Activated CD8-positive, alpha-beta memory T cell treated with anti-CD3 and anti-CD28 coated beads, Interleukin-2, amount 50 U/mL, for 4 hours (primary cell): ENCODE measurements at places on chromosomes 5 and 9.

GRCh38 chr5:75337366-75338021, 474 bp downstream of the HMGCR start:
- no peak for DNase-seq

DNA sequence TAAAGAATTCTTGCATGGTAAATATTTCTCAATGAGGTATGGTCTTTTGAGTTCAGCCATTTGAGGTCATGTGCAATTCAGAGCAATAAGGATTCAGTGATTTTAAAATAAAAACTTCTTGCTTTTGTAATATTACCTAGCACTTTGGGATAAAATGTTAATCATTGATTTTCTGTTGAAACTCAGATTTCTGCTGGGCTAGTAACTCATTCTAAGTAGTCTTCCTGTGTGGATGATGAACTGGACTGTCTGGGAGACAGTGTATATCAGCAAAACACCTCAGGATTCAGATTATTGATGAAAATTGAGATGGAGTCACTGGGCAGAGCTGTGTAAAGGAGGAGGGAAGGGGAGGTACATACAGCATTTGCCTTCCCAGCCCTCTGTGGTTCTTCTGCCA, 10.8 kb upstream of the PSAT1 start:
- no peak for DNase-seq

GRCh38 chr5:157454273-157454672, 5.7 kb upstream of the NIPAL4 start:
- no peak for DNase-seq

DNA sequence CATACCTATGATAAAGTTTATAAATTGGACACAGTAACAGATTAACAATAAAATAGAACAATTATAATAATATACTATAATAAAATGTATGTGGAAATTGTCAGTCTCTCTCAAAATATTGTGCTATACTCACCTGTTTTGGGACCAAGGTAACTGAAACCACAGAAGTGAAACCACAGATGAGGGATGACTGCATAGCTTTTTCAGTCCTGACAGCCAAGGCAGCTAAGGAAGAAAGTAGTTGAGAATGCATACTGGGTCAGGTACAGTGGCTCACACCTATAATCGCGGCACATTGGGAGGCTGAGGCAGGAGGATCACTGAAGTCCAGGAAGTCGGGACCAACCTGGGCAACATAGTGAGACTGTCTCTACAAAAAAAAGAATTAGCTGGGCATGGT, 8.9 kb downstream of the SRP19 start:
- DNase-seq = no peak

DNA sequence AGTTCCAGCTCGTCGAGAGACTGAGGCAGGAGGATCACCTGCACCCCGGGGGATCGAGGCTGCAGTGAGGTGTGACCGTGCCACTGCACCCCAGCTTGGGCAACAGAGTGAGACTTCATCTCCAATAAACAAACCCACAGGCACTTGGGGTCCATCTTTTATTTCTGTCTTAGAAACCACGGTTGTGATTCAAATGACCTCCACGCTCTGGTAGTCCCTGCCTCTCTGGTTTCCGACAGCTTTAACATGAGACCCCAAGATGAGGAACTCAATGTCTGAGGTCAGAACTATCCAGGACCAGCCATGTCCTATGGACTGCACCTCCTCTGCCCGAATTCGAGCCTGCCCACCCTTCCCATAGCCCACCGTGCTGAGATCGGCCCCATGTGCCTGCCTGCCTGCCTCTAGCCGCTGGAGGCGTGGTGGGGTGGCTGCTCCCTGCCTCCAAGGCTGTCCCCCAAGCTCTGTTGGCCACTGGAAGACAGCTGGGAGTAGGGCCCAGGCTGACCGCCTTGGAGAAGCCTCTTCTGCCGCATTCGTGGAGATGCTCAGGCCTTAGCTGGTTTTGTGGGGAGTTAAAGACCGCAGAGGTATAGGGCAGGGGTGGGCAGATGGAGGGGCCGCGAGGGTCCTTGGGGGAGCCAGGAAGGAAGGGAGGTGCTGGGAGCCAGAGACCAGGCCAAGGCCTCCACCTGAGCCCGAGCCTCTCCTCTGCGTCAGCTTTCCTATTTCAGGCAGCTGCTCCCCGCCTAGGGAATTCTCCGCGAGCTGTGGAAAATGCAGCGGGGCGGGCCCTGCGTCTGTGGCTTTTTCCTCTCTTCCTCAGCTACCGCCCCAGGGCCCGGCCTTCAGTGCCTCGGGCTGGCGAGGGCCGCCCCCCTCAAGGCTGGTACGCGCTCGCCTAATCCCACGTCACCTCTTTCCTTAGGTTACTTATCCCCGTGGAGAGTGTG, 6.9 kb upstream of the WDR5 start:
- DNase-seq = no peak

GRCh38 chr5:95022967-95023695, 261.8 kb downstream of the MCTP1 start:
- DNase-seq = no peak

DNA sequence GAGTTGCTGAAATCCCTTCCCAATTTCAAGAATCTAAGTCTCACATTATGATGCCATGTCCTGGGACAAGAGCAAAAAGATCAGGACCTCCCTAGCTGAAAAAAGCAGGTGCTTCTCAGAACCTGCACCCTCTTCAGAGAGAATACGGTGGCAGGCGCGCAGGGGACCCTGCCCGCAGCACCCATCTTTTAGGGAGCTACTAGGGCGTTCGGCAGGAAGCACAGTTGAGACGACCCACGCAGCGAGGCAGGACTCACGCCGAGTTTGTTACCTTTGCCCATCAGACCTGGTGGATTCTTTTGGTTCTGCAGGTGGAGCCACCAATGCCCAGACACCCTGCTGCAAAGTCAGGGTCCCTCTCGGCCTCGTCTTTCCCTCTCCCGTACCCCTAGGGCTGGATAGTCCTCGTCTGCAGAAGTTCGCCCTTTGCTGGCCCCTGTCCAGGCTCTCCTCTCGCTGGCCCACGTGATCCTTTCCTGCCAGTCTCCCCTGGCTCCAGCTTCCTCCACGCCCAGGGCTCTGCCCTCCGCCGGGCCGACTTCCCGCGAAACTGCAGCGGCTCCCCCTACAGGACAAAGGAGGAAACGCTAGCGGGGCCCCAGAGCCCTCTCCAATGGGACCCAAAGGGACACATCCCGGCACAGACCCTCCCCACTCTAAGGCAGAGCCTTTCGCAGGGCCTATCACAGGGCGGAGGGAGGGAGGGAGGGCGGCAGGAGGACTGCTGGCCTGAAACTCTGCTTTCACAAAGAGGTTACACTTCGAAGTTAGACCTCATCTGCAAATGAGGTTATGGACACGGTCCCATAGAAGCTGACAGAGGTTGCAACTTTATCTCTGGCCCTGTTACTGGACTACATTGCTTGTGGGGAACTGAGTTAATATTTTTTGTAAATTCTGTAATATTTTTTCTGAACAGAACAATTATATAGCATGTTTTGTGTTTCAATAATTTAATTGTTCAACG, 28.8 kb downstream of the TMEM174 start:
- peak; percentile 77 for DNase-seq

DNA sequence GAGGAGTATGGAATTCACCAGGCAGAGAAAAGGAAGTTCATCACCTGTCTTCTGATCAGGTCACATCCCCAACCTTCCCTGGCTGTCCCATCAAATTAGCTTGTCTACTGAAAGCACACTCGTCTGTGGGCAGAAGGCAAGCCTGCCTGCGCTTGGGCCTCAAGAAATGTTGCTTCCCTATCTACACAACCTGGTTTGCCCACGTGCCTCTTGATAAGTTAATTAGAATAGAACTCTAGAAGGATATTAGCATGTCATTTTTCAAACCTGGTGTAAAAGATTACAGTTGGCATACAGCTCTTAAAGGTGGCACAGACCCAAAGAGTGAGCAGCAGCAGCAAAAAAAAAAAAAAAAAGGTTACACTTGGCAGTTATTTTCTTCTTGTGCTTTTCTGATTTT, 5.1 kb downstream of the TTC23L start:
- DNase-seq = no peak

DNA sequence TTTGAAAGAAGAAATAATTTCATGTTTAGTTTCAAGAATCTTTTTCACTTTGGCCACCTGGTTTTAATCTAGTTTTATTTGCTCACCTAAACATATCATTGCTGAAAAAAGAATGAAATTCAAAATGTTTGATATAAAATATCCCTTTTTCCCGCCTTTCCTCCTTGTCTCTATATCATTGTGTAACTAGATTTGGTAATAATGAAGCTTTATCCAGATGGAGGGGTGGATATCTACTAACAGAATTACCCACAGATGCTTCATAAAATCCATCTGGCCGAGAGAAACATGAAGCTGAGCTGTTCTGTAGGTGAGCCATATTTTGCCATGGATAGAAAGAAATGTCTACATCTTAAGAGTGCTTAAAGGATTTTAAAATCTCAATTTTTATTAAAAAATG, 214.7 kb downstream of the ICE1 start:
- DNase-seq = no peak

DNA sequence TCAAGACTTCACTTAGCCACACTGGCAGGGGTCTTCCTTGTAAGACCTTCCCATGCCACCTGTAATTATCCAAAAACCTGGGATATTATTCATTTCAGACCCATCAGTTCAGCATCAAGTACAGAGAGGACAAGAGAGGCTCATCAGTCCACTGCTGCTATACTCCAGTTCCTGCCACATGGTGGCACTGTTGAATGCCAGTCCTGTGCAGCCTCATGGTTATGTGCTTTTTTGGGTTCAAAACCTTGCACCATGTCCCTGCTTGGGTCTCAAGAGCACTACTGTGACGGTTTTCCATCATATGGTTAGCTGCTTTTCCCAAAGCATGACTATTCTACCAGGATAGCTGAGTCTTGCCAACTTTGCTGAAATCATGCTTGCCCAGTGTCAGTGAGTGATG, 8.5 kb downstream of the PTGS1 start:
- DNase-seq = no peak

DNA sequence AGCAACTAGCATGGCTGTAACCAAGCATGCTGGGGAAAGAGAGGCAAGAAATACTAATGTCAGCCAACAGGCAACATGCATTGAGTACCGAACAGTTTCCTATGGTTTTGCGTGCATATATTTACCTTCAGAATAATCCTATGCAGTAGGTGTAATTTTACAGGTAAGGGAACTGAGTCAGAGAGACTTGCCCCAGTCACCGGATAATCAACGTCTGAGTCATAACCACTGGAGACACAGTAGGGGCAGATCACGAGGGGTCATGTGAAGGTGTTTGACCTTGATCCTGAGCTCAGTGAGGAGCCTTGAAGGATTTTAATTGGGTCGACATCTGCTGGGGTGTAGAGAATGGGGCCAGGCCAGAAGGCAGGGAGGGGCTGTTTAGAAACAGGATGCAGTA, 13.4 kb upstream of the TSC1 start:
- no peak for DNase-seq

- DNase-seq = no peak
Measured at GRCh38 chr9:127366594-127366993, 30.4 kb upstream of the SLC2A8 start.

- no peak for DNase-seq
Measured at GRCh38 chr5:153619771-153620170, 129.3 kb downstream of the GRIA1 start.

DNA sequence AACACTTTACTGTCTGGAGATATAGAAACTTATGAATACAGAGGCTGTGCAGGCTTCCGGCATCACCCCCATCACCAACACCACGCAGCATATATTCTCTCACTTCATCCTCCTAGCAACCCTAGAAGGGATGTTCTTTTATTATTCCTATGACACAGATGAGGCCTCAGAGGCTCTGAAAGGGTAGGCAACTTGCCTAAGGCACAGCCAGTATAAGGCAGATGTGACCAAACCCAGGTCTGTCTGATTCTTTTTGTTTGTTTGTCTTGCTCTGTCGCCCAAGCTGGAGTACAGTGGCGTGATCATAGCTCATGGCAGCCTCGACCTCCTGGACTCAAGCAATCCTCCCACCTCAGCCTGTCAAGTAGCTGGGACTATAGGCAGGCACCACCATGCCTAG, 22.8 kb upstream of the CORO2A start:
- no peak for DNase-seq

- DNase-seq = no peak
Measured at GRCh38 chr9:20990867-20991266, 40.6 kb downstream of the HACD4 start.

GRCh38 chr9:89952401-89952800, 347.6 kb downstream of the GADD45G start:
- DNase-seq = no peak

- DNase-seq = no peak
Measured at GRCh38 chr5:150408231-150408943, 4.3 kb downstream of the CD74 start.

- no peak for DNase-seq
Measured at GRCh38 chr9:2023042-2023441, 7.9 kb downstream of the SMARCA2 start.

DNA sequence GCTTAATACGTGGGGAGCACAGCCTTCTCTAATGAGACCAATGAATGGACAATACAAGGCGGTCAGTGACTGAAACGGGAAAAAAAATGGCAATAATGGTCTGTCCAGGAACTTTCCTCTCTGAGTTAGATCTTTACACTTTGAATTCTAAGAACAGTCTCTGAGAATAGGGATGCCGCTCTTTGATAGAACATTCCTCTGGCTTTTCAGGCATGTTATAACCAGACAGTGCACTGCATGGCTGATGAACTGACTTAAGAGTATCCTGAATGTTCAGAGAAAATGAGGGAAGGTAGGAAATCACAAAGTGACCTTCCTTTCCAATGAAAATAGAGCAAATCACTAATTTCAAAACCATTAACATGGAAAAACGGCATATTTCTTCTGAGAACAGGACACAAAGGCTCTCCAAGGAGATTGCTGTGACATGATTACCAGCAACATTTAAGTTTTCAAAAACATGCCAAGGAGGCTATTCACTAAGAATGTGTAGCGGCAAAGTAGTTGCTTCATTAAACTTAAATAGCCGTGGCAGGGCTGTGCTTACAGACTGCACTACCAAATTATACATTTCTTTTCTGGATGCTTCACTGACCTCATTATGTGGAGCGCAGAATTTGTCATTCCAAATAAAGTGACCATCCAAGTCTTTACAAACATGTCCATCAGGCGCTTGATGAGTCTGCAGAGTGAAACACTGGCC, 105.9 kb downstream of the MARCHF3 start:
- DNase-seq = no peak

- DNase-seq = no peak
Measured at GRCh38 chr9:109035684-109036423, 22.6 kb upstream of the CTNNAL1 start.

DNA sequence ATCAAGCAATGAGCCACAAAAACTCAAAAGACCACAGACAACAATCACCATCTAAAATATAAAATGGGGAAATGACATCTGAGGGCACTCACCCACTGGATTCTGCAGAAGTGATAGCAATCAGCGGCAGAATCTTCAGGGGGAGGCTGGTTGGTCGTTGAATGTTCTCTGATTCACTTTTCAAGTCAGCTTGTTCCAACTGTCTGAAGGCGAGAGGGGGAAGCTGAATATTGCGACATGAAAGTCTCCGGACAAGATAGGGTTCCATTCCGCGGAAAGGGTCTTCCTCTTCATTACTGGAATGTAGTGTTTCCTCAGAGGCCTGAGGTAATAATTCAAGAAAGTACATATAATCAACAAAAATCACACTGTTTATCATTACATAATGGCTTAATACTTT, 94.9 kb upstream of the PDE4D start:
- DNase-seq = no peak

GRCh38 chr5:121497176-121497575, 354.5 kb upstream of the FTMT start:
- no peak for DNase-seq

- DNase-seq = no peak
Measured at GRCh38 chr5:88502179-88503040, 233.8 kb upstream of the TMEM161B start.
